Kidney glomerular epithelial cell (primary cell): ENCODE measurements at places on chromosomes 16 and 17.

- no peak for DNase-seq
Observed at GRCh38 chr17:32941419-32942032, 13.6 kb downstream of the TMEM98 start.

DNA sequence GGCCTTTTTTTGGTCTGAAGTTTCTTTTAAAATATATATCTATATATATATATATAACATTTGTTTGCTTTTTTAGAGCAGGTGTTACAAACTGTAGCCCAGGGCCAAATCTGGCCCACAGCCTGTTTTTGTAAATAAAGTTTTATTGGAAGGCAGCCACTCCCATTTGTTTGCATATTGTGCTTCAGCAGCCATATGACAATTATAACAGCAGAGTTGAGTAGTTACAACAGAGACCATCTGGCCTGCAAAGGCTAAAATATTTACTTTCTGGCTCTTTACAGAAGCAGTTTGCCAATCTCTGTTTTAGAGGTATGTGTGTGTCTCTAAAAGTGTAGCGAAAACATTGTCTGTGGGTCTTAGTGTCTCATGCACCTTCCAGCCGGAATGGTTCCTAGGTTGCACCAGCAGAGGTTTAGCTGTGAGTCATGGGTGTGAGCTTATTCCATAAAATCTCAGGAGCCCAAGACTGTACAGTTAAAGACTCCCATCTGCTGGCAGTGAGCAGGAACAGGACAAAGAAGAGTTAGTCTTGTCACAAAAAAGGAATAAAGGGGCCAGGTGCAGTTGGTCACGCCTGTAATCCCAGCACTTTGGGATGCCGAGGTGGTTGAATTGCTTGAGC is 23.8 kb downstream of the LCMT1 start:
- DNase-seq = peak; percentile 17

DNA sequence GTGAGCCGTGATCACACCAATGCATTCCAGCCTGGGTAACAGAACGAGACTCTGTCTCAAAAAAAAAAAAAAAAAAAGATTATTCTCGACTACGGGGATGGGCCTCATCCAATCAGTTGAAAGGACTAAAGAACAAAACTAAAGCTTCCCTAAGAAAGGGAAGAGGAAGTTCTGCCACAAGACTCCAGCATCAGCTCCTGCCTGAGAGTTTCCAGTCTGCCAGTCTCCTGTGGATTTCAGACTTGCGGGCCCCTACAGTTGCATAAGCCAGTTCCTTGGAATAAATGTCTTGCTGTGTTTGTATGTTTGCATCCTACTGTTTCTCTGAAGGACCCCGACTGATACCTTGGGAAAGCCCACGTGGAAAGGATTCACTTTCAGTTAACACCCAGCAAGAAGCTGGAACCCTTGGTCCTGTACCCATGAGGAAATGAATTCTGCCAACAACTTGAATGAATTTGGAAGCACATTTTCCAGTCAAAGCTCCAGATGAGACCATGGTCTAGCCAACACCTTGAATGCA is 26.3 kb upstream of the FZD2 start:
- no peak for DNase-seq

DNA sequence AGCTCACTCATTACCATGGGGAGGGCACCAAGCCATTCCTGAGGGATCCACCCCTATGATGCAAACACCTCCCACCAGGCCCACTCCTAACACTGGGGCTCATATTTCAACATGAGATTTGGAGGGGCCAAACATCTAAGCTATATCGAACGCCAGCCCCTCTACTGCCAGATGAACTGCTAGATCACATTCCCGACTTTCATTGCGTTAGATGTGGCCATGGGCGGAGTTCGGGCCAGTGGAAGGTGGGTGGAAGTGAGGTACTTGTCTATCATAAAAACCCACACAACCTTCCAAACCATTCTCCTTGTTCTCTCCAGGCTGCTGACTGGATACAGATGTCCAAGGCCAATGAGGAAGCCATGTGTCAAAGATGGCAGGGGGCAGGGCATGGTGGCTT is 27.0 kb upstream of the ANKRD40CL start:
- no peak for DNase-seq

GRCh38 chr16:15856901-15857698 is at the start of gene MYH11:
TSS of gene MYH11 (minus strand) at chr16:15857028. CDS start at chr16:15838252, 18,776 bp downstream.
- DNase-seq = no peak

GRCh38 chr17:6257336-6257735 is 177.6 kb downstream of the AIPL1 start:
- DNase-seq = no peak

- DNase-seq = no peak
Observed at GRCh38 chr17:40181205-40181604, 3.9 kb downstream of the RAPGEFL1 start.
